CD8-positive, alpha-beta T cell (primary cell): ENCODE measurements at places on chromosomes 6 and 20.

- DNase-seq = no peak
These were observed 286.5 kb upstream of the PRND start for GRCh38 chr20:4435225-4435624.

- DNase-seq = no peak
These were observed 119.2 kb upstream of the INSM1 start for GRCh38 chr20:20248620-20249200.

DNA sequence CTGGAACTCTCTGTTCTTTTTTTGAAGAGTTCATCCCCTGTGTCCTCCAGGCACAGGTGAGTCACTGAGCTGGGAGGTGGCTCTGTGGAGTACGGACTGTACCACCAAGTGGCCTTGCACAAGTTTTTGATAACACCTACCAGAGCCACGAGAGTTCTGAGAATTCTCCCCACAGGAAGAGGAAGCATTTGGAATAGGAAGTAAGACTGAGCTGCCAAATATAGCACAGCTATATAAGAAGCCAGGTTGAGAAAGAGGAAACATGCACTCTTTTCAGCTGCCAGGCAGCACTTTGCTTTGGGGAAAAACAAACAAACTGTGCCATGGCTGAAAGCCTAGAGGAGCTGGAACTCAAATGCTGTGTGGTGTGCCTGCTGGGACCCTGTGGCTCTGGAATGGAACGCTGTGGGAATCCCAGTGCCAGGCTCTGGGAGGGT lies 70.8 kb upstream of the RIPOR2 start:
- DNase-seq = peak; percentile 35

DNA sequence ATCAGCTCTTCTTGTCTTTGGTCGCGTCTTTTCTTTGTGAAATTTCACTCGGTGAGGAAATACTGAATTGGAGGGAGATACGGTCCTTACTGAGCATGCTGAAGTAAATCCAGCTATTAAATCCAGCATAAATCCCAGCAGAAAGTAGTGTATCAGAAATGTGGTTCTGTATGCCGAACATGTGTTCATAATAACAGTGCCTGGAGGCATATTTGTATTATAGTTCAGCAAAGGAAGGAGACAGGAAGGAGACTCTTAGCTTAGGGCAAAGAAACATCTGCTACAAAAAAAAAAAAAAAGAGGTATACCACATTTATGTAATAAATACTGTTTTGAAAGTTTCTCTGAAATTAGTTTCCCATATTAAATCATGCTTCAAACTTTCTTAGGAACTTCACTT lies 211.8 kb downstream of the PLCB4 start:
- no peak for DNase-seq

DNA sequence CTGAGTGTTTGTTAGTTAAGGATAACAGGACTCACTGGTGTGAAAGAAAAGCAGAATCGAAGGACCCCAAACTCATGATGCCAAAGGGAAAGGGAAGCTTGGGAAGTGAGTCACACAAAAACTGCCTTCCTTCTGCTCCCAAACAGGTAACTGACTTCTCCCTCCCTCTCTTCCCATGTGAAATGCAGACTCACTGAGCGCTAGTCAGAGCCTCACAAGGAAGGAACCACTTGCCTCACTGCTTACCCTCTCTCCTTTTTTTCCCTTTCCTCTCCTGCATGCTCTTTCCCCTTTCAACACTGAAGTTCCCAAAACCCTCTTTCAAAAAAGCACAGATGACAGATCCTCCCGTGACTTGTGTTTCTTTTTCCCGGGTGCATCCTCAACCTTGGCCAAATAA lies 56.4 kb downstream of the LYRM4 start:
- DNase-seq = no peak

GRCh38 chr20:34570859-34571306 lies 12.4 kb downstream of the MAP1LC3A start:
- DNase-seq = no peak

- DNase-seq = no peak
These were observed 46.4 kb upstream of the DST start for GRCh38 chr6:56689114-56689513.

DNA sequence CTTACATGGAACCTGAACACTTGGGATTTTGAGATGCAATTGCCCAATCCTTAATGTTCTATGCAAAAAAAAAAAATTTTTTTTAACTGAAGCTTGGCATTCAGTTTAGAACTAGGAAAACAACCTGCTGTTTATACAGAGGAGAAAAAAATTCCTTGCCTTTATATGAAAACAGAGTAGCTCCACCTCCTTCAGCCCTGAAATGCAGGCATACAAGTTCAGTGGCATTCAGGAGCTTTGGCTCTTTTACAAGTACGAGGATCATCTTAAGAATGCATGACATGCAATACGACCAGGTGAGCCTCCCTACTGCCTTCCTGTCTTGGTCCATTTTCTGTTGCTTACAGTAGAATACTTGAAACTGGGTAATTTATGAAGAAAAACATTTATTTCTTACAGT lies 20.4 kb downstream of the PAX1 start:
- DNase-seq = no peak

DNA sequence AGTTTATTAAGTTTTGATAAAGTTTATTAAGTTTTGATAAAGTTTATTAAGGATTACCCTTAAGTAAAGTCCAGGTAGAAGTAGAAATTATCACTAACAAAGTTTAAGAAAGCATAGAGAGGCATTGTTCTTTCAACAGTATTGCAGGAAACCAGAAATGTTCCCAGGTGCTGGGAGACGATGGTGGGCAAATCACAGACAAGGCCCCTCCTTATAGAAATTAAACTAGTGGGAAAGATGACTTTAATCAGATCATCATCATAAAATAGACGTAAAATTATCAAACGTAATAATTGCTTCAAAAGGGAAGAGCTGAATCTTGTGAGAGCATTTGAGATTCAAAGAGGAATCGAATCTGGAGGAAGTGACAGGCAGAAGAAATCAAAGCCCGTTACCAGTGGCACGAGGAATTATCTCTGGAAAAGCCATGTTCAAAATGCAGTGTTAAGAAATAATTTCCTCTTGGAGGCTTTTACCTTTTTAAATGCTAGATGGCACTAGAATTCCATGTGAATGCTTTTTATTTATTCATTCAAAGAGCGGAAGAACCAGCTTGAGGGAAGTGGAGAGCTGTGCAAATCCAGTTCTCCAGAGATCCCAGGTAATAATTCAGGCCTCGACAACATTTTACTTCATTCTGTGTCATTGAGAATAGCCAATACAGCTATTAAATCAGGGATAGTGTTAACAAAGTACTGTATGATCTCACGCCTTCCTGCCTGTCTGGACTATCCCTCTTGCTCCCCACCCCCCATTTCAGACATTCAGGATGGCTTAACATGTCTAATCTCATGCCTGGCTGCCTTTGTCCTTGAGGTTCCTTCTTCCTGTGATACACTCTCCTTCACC lies 1.0 kb upstream of the APMAP start:
- no peak for DNase-seq

DNA sequence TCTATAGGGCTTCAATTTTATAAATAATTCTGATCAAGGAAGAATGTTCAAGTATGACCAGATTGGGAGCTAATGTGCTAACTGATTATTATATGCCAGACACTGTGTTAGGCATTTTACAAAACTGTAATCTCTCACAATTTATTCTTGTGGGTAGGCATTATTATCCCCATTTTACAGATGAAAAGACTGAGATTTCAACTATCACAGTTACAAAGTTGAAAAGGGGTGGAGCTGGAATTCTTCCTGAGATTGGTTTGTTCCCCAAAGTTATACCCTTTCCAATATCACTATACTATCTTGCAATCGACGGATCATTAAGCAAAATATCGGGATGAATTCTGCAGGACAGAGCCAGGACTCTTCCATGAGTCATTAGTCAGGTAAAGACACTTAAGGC lies 57.1 kb downstream of the TPD52L1 start:
- DNase-seq = no peak

DNA sequence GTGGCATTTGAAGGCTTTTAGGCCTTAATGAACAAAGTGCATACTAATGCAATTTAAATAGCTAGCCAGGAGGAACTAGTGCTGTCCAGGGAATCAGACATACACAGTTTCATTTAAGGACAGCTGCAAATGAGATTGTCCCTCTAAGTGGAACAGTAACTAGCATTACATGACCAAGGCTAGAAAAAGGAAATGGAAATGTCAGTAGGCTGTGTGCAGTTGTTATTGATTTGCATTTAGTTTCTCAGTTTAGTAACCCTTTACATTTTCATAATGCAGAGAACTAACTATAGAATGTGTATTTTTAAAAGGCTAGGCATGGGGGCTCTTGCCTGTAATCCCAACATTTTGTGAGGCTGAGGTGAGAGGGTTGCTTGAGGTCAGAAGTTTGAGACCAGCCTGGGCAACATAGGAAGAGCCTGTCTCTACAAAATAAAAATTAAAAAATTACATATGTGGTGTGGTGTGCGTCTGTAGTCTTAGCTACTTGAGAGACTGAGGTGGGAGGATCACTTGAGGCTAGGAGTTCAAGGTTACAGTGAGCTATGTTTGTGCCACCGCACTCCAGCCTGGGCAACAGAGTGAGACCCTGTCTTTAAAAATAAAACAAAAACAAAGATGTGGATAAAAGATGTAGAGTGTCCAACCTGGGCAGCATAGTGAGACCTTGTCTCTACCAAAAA lies 468.0 kb downstream of the UTRN start:
- no peak for DNase-seq

DNA sequence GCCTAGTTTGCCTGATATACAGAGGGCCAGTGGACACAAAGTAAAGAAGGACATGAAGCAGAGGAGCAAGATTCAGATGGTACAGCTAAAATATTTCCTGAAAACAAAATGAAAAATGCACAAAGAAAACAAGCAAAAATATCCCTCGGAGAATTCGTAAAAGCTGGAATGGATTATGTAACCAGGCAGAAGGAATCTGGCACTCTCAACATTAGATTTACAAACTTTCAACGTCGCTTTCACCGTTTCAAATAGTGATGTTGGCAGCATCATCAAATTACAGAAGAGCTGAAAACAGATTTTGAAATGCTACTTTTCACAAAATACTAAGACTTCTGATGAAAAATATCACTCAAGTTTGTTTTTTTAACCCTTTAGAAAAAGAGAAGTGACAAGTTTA lies 11.7 kb downstream of the SMLR1 start:
- DNase-seq = no peak

GRCh38 chr6:165895421-165896165 lies 232.6 kb upstream of the PDE10A start:
- no peak for DNase-seq

DNA sequence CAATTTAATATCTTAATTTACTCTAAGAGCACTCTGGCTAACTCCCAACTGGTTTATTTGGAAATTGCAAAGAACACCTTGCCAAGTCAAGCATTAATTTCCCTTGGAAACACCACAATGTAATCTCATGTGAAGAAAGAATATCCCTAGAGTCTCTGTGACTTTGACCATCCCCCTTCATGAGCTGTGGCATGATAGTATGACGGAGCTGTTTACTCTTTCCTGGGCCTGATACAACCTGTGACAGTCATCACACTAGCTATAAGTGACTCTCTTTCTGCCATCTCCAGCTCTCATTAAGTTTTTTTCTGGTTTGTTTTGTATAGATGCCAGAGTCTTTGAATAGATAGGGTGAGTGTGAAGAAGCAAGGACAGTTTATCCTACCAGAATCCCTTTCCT lies 470.3 kb upstream of the JARID2 start:
- no peak for DNase-seq

DNA sequence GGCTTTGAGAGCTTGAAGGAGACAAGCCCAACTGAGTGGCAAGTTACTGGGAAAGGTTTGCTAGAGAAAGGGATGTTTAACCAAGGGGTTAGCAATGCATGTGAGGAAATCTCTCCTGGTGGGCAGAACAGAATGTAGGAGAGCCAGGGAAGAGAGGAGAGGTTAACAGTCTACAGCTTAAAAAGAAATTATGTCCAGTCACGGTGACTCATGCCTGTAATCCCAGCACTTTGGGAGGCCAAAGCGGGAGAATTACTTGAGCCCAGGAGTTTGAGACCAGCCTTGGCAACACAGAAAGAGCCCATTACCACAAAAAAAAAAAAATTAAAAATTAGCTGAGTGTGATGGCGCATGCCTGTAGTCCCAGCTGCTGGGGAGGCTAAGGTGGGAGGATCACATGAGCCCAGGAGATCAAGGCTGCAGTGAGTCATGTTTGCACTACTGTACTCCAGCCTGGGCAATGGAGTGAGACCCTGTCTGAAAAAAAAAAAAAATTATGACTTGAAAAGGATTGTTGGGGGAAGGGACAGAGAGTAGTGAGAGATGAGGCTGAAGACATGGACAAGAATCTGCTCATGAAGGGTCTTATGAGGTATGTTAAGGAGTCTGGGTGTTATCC lies 264.9 kb downstream of the TBC1D7 start:
- no peak for DNase-seq

DNA sequence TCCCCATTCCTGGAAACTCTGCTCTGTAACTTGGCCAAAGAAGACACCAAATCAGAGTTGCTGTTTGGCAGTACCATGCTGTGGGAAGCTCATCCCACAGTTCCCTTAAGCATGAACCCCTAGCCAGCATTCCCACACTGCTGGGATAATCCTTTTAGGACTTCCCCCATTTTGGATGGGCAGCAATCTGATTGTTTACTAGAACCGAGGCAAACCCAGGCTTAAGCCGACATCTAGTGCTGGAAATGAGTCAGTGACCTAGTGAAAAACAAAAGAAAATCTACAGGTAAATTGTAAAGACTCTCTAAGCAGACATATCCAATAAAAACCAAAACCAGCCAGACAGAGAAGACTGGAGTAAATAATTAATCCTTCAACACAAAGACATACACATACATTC lies 5.2 kb downstream of the DNAH8 start:
- DNase-seq = no peak

DNA sequence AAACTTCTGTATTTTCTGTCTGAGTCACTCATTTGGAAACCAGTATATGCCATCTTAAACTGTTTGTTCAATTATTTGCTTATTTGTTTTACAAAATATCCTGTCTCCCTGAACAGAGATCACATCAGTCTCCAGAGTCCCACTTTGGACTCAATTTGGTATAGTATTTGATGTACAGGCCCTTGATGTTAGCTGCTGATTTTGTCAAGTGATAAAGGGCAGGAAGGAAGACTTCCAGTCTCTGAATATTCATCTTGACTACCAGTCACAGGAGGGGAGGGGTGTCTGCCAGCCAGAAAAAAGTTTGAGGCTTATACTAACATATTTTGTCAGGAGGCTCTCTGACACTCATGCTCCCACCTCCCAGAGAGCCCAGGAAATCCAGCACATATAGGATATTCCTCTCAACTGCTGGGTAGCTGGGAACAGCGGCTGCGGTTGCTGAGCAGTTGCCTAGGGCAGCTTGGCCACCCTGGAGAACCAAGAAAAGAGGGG lies 376.8 kb upstream of the RUNX2 start:
- DNase-seq = peak; percentile 18

GRCh38 chr20:41133709-41134361 lies 3.5 kb upstream of the PLCG1 start:
- DNase-seq = peak; percentile 69

DNA sequence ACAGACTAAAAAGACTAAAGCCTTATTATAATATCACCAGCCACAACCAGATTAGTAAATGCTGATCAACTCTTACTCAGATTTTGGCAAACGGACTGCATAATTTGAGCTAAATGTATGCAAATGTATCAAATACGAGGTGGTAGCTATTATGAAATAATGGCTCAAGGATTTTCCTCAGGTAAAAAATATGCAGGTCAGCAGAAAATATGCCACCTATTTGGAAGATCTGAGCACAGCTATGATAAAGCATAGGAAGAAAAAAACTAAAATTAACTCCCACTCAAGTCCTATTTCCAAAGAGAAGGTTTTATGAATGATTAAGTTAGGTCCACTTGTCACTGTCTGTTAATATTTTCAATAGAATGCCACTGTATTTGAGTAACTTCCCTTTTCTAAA lies 22.4 kb downstream of the SYCP2 start:
- no peak for DNase-seq

- DNase-seq = no peak
These were observed 116.1 kb upstream of the CDH4 start for GRCh38 chr20:61135968-61136367.

GRCh38 chr6:2029130-2029794 lies 216.1 kb downstream of the GMDS start:
- DNase-seq = no peak
